Liver (tissue), 10 donors: ENCODE measurements at places on chromosomes 16 and 17.

- no peak for DNase-seq
Measured at GRCh38 chr17:17929655-17930380, 42.4 kb downstream of the TOM1L2 start.

DNA sequence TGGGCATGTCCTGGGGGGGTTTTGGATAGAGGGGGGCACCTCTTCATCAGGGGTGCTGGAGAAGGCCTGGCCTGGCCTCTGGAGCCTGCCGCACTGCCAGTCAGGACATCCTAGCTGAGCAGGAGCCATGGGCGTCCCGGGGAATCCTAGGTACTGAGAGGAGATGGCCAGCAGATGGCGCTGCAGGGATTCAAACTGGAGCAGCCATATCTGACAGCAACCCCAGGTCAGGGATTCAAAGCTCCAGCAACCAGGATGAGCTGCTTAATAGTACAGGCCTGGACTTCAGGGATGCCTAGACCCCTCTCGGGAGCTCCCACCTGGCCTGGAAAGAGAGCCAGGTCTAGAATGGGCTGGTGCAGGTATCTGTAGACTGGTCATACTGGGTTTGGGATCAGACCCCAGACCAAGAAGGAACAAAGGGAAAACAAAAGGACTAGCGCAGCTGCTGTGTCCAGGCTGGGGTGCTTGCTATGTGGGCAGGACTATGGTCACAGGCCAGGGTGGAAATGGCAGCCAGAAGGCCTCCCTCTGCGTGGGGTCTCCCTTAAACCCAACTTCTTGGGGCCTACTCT lies 306.9 kb upstream of the RBFOX1 start:
- peak; percentile 72 for DNase-seq

DNA sequence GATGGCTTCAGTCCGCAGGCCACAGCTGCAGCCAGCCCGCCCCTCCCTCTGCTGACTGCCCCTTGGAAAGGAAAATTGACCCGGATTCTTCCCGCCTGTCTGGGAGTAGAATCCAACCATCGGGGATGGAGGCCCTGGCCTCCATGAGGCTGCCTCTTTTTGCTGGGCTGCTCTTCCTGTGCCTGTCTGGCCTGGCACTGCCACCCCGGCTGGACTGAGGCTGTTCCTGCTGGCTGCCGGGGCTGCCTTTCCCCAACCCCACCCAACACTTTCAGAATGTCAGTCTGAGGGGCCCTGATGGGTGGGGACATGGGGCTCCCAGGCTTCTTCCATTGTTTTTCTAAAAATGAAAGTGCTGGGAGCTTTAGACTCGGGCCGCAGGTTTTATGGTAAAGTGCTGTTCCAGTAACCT lies 7.3 kb downstream of the BAHCC1 start:
- no peak for DNase-seq

DNA sequence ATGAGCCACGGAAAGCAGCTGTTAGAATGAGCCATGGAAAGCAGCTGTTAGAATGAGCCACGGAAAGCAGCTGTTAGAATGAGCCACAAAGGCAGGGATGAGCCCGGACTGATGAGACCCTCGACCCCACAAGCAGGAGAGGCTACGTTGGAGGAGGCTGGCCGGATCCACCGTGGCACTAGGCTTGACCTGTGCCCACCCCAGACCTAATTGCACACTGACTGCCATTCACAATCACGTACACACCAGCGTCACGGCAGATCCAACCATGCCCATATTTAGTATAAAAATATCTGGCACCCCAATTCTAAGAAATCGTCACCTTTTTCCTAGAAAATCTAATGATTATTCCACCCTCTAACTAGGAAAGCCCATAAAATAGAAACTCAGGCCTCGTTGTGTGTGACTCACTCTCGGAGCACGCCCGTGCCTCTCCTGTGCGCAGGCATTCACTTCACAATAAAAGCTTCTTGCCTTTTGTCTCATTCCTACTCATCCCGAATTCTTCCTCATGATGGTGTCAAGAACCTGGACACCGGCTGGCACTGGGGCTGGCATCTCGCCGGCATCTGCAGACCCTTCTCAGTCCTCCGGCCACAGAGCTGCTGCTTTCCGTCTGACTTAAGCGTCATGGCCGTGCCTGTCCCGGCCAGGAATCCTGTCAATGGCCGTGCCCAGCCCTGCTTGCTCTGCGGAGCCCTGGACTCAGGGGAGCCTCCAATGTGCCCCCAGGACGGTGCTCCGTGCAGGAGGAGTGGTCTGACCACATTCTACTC lies 5.5 kb upstream of the SECTM1 start:
- DNase-seq: no peak

GRCh38 chr16:12764813-12765488 lies 38.7 kb downstream of the CPPED1 start:
- no peak for DNase-seq

GRCh38 chr16:12958366-12958765 lies 57.0 kb downstream of the SHISA9 start:
- DNase-seq: no peak

GRCh38 chr16:60107437-60107836 lies 1373.3 kb upstream of the GOT2 start:
- DNase-seq: no peak

- no peak for DNase-seq
Measured at GRCh38 chr17:5201011-5201410, 9.3 kb upstream of the ZNF594 start.

- no peak for DNase-seq
Measured at GRCh38 chr17:306116-306515, 46.5 kb downstream of the RPH3AL start.

DNA sequence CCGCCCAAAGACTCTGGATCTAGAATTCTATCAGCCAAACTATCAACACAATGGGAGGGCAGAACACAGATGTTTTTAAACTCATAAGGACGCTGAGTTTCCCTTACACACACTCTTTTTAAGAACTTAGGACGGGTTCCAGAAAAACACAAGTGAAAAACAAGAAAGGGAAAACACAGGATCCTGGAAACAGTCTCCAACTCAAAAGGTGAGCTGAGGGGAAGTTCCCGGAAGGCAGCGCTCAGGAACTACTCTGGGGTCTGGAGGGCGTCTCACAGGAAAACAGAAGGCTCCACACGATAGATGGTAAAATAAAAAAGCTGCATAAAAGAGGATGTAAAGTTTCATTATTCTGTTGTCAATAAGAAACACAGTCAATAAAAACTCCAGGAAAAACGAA lies 80.2 kb upstream of the DOC2B start:
- DNase-seq: no peak

- DNase-seq: no peak
Measured at GRCh38 chr17:8255499-8255898, 6.4 kb downstream of the PFAS start.

GRCh38 chr17:80980397-80981061 lies 11.1 kb upstream of the CHMP6 start:
- no peak for DNase-seq

- no peak for DNase-seq
Measured at GRCh38 chr17:9705745-9706144, 60.4 kb downstream of the USP43 start.

DNA sequence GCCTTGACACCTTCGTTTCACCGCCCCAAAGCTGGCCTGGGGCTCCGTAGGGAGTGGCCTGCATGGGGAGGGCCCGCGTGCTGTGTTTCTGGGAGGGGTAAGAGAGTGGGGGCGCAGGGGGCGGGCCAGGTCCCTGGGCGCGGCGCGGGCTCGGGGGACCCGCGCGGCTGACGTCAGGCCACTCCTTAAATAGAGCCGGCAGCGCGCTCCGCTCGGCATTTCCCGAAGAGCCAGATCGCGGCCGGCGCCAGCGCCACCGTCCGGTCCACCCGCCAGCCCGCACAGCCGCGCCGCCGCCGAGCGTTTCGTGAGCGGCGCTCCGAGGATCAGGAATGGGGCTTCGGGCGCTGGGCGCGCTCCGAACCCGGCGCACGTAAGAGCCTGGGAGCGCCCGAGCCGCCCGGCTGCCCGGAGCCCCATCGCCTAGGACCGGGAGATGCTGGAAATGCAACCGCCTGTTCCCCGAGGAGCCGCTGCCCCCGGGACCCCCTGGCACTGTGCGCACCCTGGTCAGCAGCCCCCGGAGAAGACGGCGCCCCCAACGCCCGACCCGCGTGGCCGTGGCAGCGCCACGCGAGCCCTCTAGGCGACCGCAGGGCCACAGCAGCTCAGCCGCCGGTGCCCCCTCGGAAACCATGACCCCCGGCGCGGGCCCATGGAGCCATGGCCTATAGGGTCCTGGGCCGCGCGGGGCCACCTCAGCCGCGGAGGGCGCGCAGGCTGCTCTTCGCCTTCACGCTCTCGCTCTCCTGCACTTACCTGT lies at the start of gene HS3ST2:
HS3ST2 (plus strand) TSS at position 215 of the 763 bp plus-strand sequence; CDS start at position 664, 449 bp downstream.
- no peak for DNase-seq
